ENCODE measurements at places on chromosomes 6 and 20.

GRCh38 chr6:165548450-165548849 is 114.6 kb downstream of the PDE10A start:
- DNase-seq = no peak

DNA sequence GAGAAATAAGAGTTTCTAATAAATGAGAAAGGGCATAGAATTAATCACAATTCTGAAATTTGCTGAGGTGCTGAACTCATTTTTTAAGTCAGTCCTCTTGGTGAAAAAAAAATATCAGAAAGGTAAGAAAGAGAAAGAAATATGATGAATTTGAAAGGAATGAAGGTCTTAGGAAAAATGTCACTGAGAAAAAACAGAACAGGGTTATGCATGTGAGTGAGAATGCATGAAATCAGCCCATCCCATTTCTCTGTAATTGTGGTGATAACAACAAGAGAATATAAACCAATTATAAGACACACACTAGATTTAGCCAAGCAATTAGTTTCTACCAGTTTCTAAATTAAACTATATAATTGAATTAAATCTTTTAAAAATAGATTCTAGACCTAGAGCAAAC is 138.9 kb downstream of the TBX18 start:
- DNase-seq = no peak

GRCh38 chr20:58864346-58864745 is 11.8 kb downstream of the GNAS start:
- DNase-seq = no peak

DNA sequence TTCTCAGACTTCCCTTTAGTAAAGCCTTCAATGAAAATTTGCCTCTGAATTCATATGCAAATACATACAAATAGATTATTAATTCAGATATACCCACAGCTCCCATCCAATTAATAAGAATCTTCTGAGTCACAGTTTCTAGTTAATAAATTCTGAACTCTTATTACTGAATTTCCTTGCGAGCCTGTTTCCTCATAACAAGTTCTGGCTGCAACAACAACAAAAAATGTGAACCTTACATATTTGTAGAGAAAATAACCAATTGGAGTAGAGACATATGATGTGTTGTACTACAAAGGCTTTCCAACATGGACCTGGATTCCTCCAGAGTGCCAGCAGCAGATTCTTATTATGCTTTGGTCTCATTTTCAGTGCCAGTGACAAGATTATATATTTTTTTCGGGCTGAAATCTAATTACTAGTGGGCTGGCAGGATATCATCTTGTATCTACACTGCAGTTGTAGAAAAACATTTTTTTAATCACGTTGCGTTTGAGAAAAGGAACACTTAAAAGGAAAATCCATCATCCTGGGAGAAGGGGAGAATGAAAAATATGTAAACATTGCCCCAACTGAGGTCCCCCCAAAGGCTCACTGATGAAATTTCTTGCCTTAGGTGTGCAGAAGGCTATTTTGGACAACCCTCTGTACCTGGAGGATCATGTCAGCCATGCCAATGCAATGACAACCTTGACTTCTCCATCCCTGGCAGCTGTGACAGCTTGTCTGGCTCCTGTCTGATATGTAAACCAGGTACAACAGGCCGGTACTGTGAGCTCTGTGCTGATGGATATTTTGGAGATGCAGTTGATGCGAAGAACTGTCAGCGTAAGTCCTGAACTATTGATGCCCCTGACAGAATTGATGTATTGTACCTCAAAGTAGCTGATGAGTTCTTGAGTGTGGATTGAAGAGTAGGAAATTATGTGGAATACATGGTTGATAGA is 404.6 kb downstream of the LAMA2 start:
- no peak for DNase-seq

- no peak for DNase-seq
Observed at GRCh38 chr20:54047720-54048119, 22.7 kb downstream of the BCAS1 start.

DNA sequence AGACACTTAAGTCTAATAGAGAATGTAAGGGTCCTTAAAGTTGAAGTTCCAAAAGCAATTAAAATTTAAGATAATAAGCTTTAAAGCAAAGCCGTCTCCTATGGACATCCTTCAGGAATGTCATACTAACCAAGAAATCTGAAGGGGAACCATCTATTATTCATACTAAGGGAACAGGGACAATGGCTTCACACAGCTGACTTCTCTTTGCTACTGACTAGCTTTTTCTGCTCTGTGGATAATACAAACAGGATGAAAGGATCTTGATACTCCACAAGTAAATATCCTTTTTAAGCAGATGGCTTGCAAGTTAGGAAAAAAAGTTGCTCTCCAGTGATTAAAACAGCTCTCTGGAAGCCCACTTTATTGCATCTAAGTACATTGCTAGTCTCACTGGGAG is 178.6 kb downstream of the BACH2 start:
- no peak for DNase-seq

DNA sequence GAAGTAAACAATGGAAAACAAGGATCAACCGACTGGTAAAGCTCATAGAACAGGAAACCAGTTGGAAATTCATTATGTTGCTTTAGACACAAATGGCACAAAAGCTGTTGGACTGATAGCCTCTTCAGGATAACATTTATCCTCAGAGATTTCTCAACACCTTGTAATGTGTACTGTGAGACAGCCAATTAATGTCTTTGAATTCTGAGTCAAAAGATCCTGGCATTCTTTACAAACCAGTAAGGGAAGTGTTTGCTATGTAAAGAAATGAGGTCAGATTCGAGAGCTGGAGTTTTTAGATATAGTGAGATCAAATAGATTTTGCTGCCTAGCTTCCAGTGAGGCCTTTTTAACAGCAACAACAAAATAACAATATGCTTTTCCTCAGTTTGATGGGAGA is 439.2 kb downstream of the C6orf118 start:
- no peak for DNase-seq

GRCh38 chr6:165453395-165453794 is 144.0 kb upstream of the C6orf118 start:
- DNase-seq = no peak

DNA sequence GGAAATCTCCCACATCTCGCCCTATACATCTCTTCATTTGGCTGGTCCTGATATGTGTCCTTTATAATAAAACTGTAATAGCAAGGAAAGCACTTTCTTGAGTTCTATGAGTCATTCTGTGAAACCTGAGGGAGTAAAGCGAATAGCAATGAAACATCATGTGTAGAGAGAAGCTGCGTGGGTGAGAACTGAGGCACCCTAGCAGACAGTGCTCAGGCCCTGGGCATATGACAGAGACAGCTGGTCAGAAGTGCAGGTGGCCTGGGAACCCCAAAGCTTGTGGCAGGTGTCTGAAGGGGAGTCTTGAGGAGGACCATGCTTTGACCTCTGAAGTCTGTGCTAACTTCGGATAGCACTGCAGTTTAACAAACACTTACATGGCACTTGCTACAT is 1.3 kb upstream of the BLOC1S5 start:
- DNase-seq = no peak

GRCh38 chr6:98636941-98637340 is 197.4 kb upstream of the POU3F2 start:
- no peak for DNase-seq

- DNase-seq = no peak
Observed at GRCh38 chr6:109358204-109358603, 24.1 kb downstream of the CD164 start.

DNA sequence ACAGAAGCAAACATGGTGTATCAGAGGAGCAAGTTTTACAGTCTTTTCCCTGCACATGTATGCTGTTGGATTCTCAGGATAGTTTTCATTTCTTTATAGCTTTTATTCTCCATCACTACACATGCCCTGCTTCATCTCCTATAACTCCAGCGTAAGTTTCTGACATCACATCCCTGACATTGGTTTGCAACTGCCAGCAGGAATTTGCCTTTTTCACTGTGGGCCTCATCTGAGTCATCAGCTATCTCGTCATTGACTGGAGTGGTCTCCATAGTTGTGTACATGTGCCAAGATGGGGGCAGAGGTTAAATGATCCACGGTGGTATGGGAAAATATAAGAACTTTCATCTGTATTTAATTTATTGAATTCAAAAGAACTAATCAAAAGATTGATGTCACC is 96.7 kb downstream of the SLX4IP start:
- no peak for DNase-seq

GRCh38 chr6:111985202-111985731 is 68.6 kb upstream of the CCN6 start:
- peak; percentile 14 for DNase-seq

GRCh38 chr6:55819811-55820210 is 55.6 kb downstream of the BMP5 start:
- no peak for DNase-seq

DNA sequence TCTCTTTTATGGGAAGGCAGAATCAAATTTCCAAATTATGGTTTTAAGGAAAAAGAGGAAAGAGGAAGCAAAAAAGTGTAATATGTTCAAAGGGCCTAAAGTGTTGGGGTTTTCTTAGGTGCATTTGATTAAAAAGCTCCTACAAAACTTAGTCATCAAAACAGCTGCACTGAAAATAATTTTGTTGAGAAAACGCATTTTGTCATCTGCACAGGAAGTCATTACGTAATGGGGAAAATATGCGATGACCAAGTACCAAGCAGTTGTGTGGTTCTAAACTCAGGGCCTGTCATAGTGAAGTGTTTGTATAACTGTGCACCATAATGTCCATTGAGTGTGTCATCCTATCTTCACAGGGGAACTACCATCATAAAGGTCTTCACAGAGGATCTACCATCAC is 15.6 kb downstream of the HAO1 start:
- DNase-seq = no peak

DNA sequence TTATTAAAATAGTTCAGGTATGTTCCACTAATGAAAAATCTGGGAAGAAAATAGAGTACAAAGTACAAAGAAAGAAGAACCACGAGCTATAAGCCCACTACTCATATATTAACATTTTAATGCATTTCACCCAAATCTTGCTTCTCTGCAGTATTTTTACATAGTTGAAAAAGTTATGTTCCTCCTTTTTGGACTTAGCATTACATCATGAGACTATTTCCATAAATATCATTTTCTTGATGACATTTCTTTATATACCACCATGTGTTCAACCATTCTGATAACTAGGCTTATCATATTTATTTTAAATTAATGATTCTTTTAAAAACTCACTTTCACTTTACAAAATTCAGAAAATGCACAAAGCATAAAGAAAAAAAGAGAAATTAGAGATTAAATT is 3.0 kb downstream of the IPCEF1 start:
- no peak for DNase-seq

GRCh38 chr6:148240461-148240840 is 102.2 kb upstream of the SASH1 start:
- DNase-seq = no peak

DNA sequence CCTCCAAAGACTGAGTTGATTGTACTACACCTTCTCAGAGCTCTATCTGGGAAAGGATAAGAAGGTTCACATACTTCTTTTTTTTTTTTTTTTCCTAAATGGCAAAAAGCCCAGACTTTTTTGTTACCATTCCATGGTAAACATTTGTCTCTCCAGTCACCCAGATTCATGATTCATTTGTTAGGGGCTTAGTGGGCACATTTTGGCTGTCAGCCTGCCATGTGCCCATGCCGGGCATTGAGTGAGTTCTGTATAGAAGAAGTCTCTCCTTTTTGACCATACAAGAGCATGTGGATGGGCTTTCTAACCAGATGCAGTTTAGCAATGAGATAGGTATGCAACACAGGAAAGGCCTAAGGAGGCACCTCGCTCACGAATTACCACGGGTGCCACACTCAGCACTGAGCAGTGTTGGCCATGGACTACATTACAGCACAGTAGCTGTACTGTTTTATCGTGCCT is 447.5 kb upstream of the HSF2 start:
- peak; percentile 9 for DNase-seq

- DNase-seq = no peak
Observed at GRCh38 chr6:151524059-151524458, 30.2 kb downstream of the CCDC170 start.

- no peak for DNase-seq
Observed at GRCh38 chr20:3614466-3614865, 48.7 kb downstream of the GFRA4 start.

DNA sequence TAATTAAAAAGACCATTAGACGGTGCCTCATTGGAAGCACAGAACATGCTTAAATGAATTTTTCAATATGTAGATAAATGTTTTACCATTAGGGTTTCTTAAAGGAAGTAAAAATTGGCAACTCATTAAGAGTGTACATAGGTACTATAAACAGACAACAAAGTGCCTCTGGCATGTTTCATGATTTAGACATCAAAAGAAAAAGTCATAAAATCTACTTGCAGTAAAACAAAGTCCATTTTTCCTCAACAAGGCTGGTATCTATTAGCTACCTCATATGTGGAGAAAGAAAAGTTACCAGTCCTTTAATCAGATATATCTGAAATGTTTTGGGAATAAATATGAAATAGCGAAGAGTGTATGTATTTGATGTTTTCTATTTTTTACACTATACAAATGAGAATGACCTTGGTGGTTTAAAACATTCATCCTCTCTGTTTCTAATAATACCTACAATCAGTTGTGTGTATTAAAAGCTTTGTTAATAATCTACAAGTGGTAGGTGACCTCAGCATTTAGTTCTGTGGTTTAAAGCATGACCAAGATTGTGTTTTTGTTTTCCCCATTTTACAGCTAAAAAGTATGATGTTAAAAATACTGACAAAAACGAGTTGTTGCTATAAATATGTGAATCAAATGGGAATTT is 87.5 kb downstream of the HDGFL1 start:
- DNase-seq = no peak

GRCh38 chr20:3190681-3191111 is 13.8 kb downstream of the DDRGK1 start:
- DNase-seq = no peak

DNA sequence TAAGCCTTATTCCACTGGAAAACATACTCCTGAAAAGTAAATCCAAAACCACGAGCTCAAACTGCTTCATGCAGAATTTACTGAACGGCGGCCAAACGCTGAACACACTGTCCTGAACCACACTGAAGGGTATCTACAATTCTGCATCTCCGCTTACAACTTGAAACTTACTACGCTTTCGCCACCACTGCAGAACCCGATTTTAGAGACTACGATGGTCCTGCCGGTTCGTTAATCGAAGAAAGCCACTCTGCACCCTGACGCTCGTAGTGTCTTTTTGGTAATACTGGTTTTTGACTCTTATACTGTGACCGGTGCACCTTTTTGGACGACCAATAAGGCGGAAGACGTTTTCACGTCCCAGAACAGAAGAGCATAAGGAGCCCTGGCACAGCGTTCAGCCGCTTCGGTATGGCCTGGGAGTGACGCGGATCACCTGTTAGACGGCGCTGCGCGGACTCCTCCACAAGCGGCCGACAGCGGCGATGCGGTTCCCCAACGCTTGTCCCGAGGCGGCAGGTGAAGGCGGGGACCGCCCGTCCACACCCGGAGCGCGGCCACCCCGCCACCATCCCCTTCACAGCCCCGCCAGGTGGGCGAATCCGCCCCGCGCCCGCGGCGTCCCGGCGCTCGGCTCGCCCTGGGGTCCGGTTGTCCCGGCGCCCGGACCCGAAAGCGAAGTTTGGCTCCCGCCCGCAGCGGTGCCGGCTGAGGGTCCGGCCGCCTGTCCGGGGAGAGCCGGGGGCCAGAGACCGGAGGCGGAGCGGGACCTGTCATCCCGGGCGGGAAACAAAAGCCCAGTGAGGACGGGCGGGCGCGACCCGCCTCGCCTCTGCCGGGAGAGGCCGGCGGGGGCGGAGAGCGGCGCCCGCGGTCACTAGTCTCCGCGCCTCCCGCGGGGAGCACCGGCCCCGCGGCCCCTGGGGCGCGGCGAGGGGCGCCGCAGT is 784 bp downstream of the FKBP5 start:
- peak; percentile 46 for DNase-seq

- DNase-seq = no peak
Observed at GRCh38 chr6:115302731-115303130, 758.0 kb downstream of the FRK start.

GRCh38 chr6:20808924-20809323 is 274.7 kb downstream of the CDKAL1 start:
- no peak for DNase-seq
